ENCODE measurements at places on chromosomes 4 and X.

DNA sequence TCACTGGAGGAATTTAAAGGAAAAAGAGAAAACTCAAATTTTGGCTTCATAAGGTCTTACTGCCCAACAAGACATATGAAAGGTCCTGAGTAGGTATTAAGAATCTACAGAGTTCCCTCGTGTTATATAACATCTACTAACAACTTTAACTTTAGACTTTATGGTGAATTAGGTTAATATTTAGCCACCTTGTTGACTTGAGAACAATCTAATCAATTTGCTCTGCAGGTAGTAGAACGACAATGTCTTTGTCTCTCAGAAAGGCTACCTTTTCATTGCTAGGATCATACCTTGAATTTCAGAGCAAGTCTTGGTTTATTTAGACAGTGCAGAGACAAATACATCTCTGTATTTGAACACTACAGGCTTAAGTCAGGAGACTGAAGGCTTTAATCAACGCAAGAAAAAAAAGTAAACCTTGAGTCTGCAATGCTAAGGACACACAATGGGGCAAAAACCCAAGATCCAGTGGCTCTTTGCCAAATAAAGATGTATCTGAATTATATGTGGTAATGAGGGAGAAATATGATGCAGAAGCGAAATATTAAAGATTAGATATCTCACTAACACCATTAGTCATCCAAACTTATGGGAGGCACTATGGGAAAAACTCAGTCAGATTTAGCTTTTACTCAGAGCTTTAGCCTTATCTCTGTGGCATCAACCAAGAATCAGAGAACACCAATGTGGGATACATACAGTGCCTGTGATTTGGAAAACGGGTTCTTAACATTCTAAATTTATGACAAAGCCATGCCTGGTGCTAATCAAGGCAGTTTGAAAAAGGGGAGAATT, 93.6 kb upstream of the FTHL17 start:
- no peak for DNase-seq

DNA sequence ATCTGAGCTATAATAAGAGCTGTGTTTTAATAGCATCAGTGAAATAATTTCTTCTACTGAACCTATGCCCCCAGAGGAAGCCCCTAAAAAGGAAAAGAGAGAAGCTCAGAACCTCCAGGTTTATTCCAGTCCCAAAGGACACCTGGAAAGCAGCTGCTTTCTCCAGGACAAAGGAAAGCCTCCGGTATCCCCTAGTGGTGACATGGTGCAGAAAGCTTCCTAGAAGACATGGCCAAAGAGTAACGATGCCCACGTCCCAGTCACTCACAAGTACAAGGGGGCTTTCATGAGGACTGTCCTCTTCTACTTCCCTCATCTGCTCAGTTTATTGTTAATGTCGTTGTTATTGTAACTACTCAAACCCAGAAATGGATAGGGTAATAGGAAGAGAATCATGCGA, 343.9 kb downstream of the UNC5C start:
- no peak for DNase-seq

- no peak for DNase-seq
These were observed 8.5 kb upstream of the TMPRSS11D start for GRCh38 chr4:67892253-67892652.

DNA sequence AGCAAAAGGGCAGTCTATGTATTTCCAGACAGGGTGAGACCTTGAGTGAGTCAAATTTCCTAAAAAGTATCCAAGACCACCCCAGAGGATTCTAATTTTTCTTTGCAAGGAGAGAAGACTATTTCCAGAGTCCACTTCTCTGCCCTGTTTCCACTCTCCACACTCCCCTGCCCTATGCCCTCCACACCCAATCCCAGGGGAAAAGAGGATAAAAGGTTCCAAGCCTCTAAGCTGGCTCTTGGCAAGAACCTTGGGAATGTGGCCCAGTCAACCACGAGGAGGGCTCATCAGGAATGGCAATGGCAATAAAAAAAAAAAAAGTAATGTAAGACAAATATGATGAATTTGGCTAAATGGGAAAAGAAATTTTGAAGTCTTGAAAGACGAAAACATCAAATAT, 65.9 kb downstream of the SRPX start:
- no peak for DNase-seq

GRCh38 chrX:114635986-114636385, 52.1 kb downstream of the HTR2C start:
- no peak for DNase-seq

DNA sequence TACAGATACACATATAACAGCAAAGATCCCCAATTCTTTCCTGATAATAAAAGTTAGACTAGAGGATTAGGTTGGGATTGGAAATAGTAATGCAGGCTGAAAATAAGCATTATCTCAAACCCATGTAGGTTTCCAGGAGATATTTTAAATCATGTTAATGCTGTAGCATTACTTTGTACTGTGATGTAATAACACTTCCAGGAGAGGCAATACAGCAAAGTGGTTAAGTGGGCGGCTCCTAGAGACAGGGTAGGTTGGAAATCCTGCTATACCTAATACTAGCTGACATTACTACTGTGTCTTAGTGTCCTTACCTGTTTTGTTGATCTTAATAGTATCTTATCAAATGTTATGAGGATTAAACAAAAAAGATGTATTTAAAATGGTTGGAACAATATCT, 9.6 kb downstream of the PAICS start:
- DNase-seq, result no peak

DNA sequence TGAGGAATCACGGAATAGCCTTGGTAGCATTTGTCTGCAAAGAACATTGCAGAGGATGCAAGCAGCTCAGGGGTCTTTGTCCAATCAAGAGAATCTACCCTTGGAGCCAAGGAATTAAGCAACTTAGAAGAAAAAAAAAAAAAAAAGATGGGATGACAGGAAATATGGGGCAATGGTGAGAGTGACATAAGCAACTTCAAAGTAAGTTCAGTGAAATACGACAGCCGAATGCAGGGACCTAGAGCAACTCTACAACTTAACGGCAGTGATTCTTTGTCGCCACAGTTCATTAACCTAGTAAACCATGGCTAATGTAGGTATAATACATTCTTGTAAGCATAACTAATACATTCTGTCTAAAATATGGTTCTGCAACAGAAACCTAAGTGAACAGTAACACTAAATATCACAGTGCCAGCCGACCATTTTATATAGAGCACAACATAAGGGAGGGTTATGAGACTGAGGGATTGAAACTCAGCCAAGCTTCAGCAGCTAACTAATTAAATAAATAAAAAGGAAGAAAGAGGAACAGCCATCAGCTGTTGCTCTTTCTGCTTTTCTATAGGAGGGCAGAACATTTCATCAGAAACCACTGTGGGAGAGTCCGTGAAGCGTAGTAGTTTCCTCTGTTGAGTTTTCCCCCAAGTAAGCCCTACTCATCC, 74.7 kb downstream of the PPARGC1A start:
- DNase-seq, result no peak

GRCh38 chr4:85756938-85757337, 282.0 kb downstream of the ARHGAP24 start:
- DNase-seq, result no peak

DNA sequence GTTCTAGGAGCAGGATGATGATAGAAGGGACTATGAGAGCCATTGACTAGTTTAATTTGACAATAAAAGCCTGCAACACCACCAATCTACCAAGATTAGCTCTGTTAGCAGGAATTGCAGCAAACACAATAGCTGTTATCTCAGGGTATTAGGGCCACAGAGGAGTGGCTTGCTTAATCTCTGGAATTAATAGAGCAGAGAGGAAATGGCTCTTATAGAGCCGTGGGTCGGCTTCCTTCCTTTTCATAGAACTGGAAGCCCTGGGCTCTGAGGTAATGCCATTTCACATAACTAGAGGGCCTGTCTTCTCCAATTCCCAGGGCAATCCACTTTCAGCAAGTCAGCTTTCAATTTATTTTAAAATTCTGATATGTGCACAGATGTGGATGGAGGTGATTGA, 83.0 kb downstream of the MAMLD1 start:
- no peak for DNase-seq

- DNase-seq, result no peak
These were observed 35.8 kb upstream of the FAM9C start for GRCh38 chrX:13080128-13080795.

- DNase-seq, result no peak
These were observed 77.1 kb downstream of the SLC9A7 start for GRCh38 chrX:46681849-46682248.

DNA sequence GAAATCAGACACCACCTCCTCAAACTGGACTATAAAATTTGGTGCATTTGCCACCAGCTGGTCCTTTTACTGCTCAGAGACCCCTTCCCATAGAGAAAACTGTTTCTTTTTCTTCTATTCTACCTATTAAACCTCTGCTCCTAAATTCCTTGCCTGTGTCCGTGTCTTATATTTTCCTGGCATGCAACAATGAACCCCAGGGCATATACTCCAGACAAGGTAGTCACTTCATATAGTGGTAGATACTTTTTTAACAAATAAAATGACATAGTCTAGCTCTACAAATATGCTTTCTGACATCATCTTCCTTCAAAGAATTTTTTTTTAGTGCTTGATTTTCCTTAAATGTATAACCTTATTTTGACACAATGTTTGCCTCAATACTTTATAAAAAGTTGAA, 1402.9 kb upstream of the PABPC4L start:
- DNase-seq, result no peak

DNA sequence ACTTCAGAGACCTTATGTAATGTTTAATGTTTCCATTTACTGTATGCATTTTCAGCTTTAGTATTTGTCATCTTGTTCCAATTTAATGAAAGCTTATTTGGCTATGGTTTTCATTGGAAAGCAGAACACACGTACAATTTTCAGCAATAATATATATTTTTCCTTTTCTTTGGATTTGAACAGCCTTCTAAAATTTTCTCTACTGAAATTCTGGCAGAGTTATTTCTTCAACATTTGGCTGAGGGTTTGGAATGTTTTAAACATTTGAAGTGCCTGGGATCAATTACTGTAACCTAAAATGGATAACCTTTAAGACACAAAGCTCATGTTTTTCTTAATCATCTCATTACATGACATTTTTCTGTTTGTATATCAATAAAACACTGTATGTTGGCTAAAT, 156.9 kb downstream of the TENM3 start:
- no peak for DNase-seq

GRCh38 chr4:91914176-91914804, 389.5 kb upstream of the GRID2 start:
- no peak for DNase-seq

DNA sequence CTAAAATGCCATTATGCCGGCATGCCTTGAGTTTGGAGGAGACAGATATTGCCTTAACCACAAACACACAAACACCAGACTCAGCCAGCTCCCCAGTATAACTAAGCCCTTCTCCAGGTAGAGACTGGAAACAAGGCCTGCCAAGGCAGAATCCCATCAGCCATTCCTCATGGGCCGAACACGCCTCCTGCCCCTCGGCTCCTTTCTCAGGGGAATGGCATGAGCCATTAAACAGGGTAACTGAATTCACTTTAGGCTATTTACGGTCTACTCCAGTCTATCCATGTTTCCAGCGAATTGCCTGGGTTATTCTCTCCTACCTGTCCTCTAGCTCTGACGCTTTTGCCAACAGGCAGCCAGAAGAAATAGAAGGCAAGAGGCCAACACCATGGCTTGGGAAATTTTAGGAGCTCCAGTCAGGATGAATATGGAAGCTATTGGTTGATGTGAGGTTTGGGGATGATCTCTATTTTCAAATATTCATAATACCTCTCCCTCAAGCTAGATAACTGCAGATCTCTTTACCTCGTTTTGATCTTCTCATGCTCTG, 4.9 kb downstream of the SEL1L3 start:
- DNase-seq, result no peak

GRCh38 chr4:1050486-1051213, 39.2 kb downstream of the FGFRL1 start:
- DNase-seq, result no peak

DNA sequence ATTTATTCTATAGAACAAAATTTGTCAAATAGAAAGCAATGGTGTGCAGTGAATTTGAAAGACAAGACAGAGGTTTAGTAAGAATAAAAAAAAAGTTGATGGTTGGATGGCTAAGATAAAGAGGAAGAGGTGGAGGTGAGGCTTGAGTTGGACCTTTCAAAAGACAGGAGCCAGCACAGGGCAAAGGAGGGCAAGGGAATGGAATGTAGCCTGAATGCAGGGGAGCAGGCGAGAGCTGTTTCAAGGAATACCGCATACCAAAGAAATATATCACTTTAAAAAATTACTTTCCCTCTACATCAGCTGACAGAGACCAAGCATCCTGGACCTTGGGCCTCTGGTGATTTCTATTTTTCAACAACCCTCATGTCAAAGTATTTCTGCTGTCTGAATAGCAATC, 38.0 kb upstream of the CXXC4 start:
- no peak for DNase-seq

GRCh38 chr4:23337292-23337691, 552.6 kb downstream of the PPARGC1A start:
- no peak for DNase-seq
